ENCODE measurements at places on chromosomes 4 and X.

GRCh38 chrX:73913580-73913979 is 350.6 kb downstream of the CHIC1 start:
- DNase-seq = no peak

- no peak for DNase-seq
These were observed 181.8 kb downstream of the DCLK2 start for GRCh38 chr4:150259861-150260567.

DNA sequence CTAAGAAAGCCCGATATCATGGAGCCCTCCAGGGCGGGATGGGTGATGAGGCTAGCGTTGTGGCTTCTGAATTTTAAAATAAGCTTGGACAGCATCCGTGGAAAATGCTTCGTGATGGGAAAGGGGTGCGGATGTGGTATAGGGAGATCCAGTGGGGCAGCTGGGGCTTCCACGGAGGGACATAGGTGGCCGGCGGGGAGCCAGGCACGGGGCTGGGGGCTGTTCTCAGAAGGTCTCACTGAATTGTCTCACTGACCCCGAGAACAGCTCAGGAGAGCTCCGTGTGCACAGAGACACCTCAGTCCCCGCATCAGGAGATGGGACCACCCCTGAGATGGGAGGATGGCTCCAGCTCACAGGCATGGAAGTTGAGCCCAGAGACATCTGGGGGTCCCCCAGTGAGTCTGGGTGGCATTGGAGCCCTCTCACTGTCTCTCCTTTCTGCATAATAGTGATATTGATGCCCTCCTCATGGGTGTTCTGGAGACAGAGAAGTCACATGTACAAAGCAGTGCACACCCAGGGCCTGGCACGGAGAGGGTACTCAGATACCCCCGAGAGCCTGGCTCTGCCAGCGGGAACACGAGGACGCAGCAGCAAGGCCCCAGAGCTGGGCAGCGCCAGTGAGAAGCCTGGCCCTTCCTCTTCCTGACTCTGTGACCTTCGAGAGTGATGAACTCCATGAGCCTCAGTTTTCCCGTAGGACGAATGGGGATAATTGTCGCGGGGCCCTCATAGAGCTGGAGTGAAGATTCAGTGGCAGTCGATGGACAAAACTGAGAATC is 70.6 kb upstream of the PSAPL1 start:
- DNase-seq = no peak

DNA sequence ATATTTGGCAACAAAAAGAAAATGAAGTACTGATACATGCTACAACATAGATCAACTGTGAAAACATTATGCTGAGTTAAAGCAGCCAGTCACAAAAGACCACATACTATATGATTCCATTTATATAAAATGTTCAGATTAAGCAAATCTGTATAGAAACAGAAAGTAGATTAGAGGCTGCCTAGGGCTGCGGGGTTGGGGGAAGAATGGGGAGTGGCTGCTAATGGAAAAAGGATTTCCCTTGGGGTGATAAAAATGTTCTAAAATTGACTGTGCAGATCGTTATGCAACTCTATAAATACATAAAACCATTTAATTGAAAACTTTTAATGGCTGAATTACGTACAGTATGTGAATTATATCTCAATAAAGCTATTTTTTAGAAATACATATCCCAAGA is 46.8 kb downstream of the NEK1 start:
- DNase-seq = no peak

Measured in stimulated activated CD4-positive, alpha-beta T cell treated with anti-CD3 and anti-CD28 coated beads, Interleukin-4, amount 100 ng/mL, for 1 hour (primary cell).